Left lobe of liver (tissue), 2 donors: ENCODE measurements at places on chromosomes 2 and 18. TPM values are rescaled to one million over a fixed set of nuclear protein-coding genes. Genes with fewer than 3 reads are reported as not detected.

- no peak for DNase-seq
Observed at GRCh38 chr18:44884431-44884830, 203.7 kb downstream of the SETBP1 start.

DNA sequence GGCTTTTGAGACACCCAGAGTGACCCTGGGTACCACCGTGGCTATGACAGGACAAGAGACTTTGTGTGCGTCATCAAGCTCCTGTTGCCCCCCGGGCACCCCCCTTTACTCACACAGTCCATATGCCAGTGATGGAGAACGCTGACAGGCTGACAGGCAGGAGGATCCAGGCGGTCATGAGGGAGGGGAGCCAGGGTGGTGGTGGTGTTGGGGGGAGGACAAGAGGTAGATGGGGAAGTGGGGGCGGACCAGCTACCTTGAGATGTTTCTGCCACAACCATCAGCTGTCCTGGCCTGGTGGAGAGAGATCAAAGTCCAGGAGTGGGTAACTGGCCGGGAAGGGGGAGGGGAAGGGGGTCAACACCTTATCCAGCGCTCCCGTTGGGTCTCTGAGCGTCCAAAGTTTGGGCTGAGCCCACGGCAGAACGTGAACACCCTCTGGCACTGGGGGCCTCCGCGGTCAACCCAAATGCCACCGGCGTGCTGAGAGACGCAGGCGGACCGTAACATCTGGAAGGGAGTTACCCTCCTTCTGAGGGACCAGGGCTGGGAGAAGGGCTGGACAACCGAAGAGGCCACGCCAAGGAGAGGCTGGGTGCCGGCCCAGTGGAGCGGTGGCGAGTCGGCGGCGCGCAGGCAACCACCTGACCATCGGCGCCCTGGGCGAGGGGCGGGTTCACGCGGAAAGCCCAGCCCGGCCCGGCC lies 575 bp downstream of the TMEM150A start:
- DNase-seq, result peak; percentile 82

GRCh38 chr2:50763776-50764175 lies 268.2 kb downstream of the NRXN1 start:
- DNase-seq, result no peak

- DNase-seq, result no peak
Observed at GRCh38 chr2:203533676-203534591, 1.2 kb downstream of the RAPH1 start.

GRCh38 chr2:220347626-220348025 lies 720.2 kb downstream of the SLC4A3 start:
- no peak for DNase-seq

DNA sequence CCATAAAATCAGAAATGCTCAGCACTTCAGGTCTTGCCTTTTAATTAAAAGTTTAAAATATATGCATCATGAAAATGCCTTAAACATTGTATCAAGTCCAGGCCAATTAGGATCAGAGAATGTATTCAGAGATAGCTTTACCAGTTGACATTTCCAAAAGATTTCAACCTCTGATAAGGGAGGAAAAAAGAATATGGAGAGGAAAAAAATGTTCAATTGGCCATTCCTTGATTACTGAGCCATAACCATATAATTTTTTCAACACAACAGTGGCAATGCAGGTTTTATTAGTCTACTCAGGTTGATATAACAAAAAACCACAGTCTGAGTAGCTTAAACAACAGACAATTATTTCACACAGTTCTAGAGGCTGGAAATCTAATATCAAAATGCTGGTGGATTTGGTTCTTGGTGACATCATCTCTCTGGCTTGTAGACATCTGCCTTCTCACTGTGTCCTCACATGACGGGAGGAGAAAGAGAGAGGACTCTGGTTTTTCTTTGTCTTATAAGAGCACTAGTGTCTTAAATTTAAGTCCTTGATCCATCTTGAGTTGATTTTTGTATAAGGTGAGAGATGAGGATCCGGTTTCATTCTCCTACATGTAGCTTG lies 111.9 kb downstream of the IRS1 start:
- no peak for DNase-seq

GRCh38 chr2:101344137-101344536 lies 35.6 kb upstream of the RNF149 start:
- DNase-seq, result no peak

DNA sequence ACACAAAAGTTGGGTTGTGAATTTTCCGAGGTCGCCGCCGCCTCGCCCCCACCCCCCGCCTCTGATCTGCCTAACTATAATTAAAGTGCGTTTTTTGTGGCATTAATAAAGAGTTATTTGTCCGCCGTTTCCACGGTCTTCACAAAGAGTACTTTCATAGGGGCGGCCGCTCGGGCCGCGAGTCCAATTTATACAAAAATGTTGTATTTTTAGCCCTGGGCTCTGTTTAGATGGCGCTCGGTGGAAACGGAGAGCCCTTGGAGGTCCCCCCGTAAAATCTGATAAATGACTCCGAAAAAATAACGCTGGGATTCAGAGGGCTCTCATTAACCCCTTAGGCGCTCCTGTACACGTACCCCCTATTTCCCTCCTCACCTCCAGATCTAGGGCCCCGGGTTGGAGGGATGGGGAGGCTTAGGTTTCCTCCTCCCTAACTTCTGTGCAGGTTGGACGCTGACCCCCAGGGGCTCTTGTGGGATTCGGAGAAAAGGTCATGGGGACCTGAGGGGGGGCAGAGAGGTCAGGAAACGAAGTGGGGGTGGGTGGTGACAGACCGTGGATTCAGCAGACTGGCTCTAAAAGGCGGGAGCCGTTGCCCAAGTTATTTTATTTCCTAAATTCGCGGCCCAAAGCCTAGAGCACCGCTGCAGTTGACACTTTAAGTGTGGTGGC lies 1.9 kb downstream of the CYP26B1 start:
- peak; percentile 31 for DNase-seq

- no peak for DNase-seq
Observed at GRCh38 chr2:195662138-195662537, 5.1 kb downstream of the SLC39A10 start.

DNA sequence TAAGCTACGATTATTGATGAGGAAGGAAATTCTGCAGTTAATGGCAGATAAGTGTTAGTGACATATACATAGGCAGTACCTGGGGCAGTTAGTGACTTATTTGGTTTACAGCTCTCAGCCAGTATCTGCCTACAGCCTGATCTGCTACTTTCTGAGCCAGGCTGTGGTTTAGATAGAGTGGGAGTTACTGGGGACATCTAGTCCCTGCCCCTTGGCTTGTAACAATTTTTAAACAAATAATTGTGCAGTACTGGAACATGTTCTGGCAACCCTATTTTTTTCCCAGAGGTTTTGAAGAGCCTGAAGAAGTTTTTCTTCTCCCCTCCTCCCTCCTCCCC lies 2.3 kb downstream of the KIF5C start:
- no peak for DNase-seq

GRCh38 chr2:194567661-194568017 lies 1089.4 kb upstream of the SLC39A10 start:
- DNase-seq, result no peak

GRCh38 chr2:25085761-25086560 lies 44.1 kb downstream of the EFR3B start:
- no peak for DNase-seq

DNA sequence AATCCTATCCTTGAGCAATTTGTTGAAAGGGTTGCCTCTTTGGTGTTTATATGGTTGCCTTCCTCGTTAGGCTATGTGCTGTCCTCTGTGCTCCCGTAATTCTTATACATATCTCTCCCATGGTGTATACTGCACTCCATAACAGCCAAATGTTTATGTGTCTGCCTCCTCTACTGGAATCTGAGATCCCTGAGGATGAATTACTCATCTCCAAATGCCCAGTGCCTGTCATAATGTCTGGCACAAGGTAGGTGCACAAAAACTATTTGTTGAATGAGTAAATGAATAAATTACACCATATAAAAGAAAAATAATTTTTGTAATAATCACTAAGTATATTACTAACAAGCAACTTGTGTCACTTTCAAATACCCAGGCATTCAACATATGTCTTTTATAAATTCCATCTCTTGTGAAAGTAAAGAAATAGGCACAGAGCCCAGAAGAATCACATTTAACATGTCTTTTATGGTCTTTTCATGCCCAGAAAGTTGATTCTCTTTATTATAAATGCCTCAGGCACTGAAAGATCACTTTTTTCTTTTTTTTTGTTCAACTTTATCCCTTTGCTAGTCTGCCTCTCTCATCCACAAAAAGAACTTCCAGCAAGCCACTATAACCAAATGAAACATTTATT lies 164.9 kb downstream of the CCDC148 start:
- DNase-seq, result no peak

- DNase-seq, result no peak
Observed at GRCh38 chr2:194260185-194260584, 1396.8 kb upstream of the SLC39A10 start.

DNA sequence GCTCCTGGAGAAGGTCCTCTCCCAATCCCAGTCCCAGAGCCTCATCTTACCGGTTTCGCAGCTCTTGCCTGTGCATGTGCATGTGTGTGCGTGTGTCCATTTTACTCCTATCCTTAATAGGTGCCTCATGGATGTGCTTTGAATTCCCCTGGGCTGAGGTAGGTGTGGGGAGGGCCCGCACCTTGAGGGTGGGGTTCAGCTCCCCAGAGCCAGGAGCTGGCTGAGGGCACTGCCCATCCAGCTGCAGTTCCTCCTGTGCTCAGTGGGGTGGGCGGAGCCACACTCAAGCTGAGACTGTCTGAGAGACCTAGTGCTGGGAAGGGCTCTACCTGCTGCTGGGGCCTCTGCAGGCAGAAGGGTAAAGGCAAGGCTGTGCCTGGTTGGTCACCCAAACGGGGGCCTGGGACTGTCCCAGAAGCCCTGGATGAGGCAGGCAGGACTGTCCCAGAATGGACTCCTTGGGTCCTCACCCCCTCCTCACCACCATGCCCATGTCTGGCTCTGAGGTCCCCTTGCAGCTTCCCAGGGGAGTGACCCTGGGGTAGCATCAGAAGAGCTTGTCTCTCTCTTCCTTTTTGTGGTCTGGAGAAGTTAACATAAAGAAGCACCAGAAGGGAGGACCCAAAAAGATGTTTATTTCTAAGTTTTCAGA lies 8.9 kb downstream of the GDF7 start:
- DNase-seq, result peak; percentile 75

- no peak for DNase-seq
Observed at GRCh38 chr2:132671151-132671835, 1.3 kb upstream of the LYPD1 start.

GRCh38 chr2:218419630-218420216 lies 800 bp downstream of the VIL1 start:
- DNase-seq, result no peak

DNA sequence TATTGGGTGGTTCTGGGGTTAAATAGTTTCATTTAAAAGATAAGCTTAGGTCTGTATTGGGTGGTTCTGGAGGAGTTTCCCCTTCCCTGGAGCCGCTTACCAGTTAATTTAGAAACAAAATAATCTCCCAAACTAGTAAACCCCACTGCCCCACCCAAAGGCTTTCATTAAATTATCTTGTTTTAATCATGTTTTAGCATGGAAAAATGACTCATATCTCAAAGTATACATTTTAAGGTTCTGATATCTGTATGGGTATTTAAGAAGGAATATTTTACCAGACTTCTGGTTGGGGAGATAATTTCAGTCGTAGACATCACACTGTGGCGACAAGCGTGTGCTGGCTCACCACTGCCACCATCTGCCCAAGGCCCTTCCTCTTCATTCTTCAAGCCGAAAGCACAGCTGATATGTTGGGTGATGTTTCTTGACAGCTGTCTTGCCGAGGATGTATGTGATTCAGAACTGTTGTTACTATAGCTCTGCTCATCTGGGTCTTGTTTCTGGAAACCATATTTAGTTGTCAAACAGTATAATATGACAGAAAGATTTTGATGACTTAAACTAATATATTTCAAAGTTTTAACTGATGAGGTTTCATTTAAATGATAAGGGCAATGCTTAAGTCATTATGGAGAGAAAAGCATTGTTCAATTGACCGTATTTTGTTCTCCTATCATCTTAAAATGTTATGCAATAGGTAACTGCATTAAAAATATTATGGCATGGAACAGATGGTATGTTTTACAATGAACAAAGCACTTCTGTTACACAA lies 5.1 kb downstream of the FIGLA start:
- no peak for DNase-seq

- DNase-seq, result no peak
Observed at GRCh38 chr2:39736640-39737039, 42.4 kb downstream of the THUMPD2 start.

DNA sequence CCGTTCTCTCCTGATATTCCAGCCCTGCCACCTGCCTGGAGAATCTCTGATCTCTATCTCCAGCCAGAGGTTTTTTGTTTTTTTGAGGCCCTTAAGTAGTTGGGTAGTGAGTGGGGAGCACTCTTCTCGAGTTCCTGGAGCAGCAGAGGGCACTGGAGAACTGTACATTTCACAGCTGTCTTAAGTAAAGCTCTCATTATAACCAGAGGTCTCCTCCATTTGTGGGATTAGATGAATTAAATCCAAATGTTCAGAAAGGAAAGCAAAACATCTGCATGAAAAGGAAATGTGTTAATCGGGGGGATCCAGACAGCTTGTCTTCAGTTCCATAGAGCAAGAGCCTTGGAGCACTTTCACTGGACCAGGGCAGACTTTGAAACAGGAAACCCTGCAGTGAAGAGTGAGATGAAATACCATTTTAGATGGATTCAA lies 32.8 kb downstream of the AOX1 start:
- no peak for DNase-seq

DNA sequence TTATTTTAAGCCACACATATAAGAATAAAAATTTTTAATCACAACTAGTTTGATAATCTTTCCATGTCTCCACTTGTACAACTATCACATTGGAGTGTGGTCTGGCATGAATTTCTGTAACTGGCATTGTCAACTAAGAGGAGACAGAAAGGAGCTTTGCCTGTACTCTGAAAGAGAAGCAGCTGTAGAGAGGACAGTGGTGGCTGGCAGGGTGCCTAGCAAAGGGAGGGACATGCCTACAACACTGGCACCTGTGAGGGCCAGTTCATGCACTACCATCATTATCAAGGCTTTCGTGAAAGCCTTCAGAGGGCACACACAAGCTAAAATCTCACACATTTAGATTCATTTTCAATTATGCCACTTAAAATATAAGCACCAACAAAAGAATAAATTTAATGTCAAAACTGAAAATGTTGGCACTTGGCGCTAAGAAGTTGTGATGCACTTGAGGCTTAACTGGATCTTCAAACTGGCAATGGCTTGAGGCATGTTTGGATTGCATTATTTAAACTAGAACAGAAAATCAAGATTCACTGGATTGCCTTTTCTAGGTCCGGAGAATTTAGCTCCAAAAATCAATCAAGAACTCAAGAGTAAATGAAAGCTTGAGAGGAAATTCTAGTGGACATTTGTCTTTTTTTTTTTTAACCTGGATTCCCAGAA lies 238.6 kb downstream of the ZNF385B start:
- DNase-seq, result no peak

GRCh38 chr2:48015421-48015820 lies 109.1 kb upstream of the FBXO11 start:
- no peak for DNase-seq

The MAPRE2 gene
- 16.8 TPM for total RNA-seq

The FBLN7 gene
- total RNA-seq, result 5.1 TPM

The BCL2 gene
- total RNA-seq, result 1.0 TPM

The DHX57 gene
- 4.2 TPM for total RNA-seq

The C1QL2 gene
- total RNA-seq, result not detected

The DNER gene
- total RNA-seq, result 0.10 TPM

The GAD1 gene
- not detected for total RNA-seq

The DSC3 gene
- total RNA-seq, result 0.03 TPM

The PROC gene
- 479 TPM for total RNA-seq

The CABLES1 gene
- total RNA-seq, result 12.8 TPM

The MEIS1 gene
- 5.9 TPM for total RNA-seq

The COL4A4 gene
- total RNA-seq, result 2.1 TPM

The NETO1 gene
- not detected for total RNA-seq
